ENCODE measurements at places on chromosomes 4 and X.

DNA sequence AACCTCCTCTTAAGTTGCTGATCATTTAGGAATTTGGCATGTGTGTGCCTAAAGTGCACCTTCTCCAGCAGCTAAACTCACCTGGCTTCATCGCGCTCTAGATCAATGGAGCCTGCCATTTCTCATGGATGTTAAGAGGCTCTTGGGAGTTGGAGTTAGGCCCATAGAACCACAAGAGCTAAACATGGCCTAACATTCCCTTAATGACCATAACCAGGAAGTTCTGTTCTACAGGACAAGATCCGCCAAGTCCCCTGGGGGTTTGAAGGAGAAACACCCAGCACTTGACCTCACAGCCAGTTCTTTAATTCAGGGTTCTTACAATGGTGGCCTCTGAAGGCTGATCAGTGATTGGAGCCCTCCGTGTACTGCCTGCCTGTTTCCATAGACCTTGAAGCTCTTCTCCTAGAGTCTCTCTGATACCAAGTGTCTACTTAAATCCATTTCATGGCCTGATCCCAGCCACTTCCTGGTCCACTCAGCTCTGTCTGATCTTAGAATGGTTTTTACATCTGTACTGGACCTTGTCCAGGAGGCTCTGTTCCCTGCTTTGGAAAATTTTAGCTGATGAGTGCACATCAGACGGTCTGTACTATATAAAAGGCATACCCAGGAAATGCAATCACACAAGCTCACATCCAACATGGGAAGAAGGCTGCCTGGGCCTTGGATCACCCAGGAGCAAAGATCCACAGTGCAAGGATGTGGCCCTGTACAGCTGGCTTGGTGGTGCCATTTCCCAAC, 45.1 kb downstream of the RPS3A start:
- DNase-seq: no peak

GRCh38 chr4:2902126-2902525, 58.5 kb downstream of the ADD1 start:
- DNase-seq: no peak

GRCh38 chr4:184039963-184040383, 134.9 kb downstream of the STOX2 start:
- DNase-seq: no peak

DNA sequence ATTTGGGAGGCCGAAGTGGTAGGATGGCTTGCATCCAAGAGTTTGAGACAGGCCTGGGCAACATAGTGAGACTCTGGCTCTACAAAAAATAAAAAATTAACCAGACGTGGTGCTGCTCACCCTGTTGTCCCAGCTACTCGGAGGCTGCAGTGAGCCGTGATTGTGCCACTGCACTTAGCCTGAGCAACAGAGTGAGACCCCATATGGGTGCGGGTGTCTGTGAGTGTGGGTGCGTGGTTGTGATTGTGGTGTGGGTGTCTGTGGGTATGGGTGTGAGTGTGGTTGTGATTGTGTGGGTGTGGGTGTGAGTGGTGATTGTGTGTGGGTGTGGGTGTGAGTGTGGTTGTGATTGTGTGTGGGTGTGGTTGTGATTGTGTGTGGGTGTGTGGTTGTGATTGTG, 114.6 kb downstream of the UBE2K start:
- no peak for DNase-seq

DNA sequence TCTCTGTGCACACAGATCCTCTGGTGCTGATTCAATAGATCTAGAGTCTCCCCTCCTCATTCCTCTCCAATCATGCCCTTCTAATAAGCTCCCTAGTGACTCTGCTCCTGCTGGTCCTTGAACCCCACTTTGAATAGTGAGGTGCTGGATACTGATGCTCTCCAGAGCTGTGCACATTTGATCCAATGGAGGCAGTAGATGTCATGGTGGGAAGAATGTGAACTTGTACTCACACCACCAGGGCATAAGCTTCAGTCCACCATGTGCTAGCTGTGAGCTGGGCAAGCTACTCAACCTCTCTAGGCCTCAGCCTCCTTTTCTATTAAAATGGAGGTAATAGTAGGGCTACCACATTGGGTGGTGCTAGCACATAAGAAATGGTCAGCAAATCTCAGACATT, 241.1 kb downstream of the SPATA18 start:
- no peak for DNase-seq

GRCh38 chr4:115287426-115287825, 174.0 kb upstream of the NDST4 start:
- no peak for DNase-seq

- no peak for DNase-seq
Measured at GRCh38 chrX:122787231-122787630, 396.8 kb upstream of the GRIA3 start.

DNA sequence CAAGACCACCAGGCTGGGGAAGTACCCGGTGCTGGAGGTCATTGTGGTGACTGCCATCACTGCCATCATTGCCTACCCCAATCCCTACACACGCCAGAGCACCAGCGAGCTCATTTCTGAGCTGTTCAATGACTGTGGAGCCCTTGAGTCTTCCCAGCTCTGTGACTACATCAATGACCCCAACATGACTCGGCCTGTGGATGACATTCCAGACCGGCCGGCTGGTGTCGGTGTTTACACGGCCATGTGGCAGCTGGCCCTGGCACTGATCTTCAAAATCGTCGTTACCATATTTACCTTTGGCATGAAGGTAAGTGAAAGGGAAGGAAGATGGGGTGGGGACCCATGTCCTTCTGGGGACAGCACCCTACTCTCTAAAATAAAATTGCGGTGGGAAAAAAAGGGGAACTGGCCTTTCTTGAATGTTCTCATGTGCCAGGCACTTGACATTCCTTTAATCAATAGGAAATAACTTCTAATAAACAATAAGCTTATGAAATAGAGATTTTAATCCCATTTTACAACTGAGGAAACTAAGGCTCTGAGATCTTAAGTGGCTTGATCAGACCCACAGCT, 51.6 kb downstream of the CLCN4 start:
- DNase-seq: no peak

DNA sequence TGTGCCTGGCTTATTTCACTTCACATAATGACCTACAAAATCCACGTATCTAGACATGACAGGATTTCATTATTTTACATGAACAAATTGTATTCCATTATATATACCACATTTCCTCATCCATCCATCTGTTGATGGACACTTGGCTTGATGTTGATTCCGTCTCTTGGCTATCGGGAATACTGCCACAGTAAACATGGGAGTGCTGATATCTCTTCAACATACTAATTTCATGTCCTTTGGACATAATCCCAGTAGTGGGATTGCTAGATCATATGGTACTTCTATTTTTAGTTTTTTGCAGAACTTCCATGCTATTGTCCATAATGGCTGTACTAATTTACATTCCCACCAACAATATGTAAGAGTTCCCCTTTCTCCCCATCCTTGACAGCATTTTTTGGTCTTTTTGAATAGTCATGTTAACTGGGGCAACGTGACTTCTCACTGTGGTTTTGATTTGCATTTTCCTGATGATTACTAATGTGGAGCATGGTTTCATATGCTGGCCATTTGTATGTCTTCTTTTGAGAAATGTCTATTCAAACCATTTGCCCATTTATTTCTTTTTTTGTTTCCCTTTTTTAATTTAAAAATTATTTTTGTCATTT, 68.9 kb downstream of the HTRA3 start:
- no peak for DNase-seq

- no peak for DNase-seq
Measured at GRCh38 chr4:150990250-150990649, 24.8 kb downstream of the LRBA start.

- DNase-seq: no peak
Measured at GRCh38 chrX:51281758-51282318, 50.8 kb upstream of the NUDT10 start.

GRCh38 chrX:82224961-82225360, 1023.1 kb downstream of the SH3BGRL start:
- no peak for DNase-seq

- DNase-seq: no peak
Measured at GRCh38 chrX:3351276-3351675, 4.8 kb upstream of the MXRA5 start.

DNA sequence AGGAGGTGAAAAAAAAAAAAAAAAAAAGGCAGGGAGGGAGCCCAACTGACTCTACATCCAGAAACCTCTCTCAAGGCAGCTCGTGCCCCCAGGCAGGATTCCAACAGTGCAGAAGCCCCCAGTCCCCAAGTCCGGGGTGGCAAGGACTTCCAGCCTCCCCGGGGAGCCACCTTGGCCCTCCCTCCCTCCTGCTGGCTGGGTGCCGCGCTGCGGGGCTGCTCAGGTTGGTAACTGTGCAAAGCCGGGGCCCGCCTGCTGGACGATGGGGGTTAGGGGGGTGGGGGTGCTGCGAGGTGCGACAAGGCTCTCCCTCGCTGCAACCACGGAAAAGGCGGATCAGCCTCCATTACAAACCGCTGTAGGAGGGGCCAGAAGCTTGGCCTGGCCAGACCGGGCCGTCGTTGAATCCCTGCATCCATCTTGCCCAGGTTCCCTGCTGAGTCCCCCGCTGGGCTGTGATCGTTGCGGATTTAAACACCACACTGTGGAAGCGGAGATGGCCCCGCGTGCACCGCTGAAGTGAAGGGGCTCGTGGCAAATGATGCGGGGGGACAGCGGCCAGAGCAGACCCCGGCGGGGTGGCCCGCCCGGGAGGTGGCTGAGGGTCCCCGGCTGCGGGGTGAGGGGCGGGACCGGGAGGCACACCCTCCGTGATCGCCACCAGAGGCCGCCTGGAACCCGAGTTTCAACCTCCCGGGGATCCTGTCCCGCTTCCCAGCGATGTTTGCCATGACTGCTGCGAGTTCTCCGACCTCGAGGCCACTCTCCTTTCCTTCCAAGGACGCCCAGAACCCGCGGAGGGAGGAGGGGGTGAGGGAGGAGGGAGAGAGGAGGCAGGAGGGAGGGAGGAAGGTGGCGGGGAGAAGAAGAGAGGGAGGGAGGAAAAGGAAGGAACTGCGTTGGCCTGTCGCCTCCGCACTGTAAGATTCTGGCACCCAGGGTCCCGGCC, 58.0 kb upstream of the DDX3X start:
- DNase-seq: no peak

DNA sequence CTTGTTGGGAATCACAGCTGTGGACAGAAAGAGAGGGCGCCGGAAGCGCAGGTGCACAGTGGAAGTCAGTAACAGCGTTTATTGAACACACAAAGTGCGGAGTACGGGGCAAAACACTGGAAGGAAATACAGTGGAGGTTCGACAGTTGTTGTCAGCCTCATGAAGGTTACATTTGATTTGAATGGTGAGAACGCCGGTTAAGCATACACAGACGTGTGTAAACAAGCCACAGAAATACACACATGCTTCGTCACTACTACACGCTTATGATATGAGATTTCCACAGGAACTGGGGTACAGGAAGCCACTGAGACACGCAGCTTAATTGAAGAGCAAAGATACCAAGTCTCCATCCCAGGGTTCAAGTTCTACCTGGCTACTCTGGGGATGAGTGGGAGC, 12.0 kb downstream of the CCKAR start:
- DNase-seq: no peak

GRCh38 chr4:74120086-74120485, 21.1 kb upstream of the CXCL2 start:
- no peak for DNase-seq

- DNase-seq: no peak
Measured at GRCh38 chrX:121975671-121976070, 928.3 kb downstream of the GLUD2 start.

DNA sequence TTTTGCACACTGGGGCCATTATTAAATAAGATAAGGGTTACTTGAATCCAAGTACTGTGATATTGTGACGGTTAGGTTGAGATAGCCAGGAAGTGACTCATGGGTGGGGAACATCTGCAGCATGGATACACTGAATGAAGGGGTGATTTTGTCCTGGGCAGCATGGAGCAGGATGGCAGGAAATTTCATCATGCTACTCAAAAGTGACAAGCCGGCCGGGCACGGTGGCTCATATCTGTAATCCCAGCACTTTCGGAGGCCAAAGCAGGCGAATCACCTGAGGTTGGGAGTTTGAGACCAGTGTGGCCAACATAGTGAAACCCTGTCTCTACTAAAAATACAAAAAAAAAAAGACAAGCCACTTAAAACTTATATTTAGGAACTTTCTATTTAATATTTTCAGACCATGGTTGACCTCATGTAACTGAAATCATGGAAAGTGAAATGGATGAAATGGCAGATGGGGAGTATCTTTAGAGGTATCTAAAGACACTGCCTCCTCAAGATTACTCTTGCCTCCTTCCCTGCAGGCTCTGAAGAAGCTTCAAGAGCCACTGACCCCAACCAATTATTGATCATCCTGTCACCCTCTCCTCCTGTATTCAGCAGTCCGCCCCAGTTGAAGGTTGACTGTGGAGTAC, 3.9 kb upstream of the TRIM60 start:
- DNase-seq: no peak
